ENCODE measurements at places on chromosomes 12 and 14. TPM values are rescaled to one million over a fixed set of nuclear protein-coding genes. Genes with fewer than 3 reads are reported as not detected.

- no peak for DNase-seq
Observed at GRCh38 chr14:24993631-24994030, 56.3 kb downstream of the STXBP6 start.

- DNase-seq: no peak
Observed at GRCh38 chr12:26058818-26059217, 66.0 kb downstream of the BHLHE41 start.

- no peak for DNase-seq
Observed at GRCh38 chr14:67602995-67603545, 3.0 kb upstream of the PIGH start.

The TRPV4 gene
- polyA plus RNA-seq: 0.75 TPM

GRCh38 chr12:46884362-46884761, 58.6 kb upstream of the SLC38A4 start:
- DNase-seq: no peak

DNA sequence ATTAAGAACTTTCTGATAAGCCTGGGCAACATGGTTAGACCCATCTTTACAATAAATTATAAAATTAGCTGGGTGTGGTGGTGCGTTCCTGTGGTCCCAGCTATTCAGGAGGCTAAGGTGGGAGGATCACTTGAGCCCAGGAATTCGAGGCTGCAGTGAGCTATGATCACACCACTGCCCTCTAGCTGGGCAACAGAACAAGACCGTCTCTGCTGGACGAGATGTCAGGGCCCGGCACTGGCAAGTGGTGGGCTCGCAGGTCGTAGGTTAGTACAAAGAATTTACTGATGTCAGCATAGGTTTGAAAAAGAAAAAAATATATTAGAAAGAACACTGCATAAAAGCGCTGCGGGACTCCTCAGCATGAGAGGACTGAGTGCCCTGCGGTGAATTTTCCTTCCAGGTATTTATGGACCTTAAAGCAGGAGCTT, 15.7 kb upstream of the VSIG10 start:
- DNase-seq: no peak

The ENDOU gene
- polyA plus RNA-seq: 0.71 TPM

GRCh38 chr12:62361048-62361447, 100.8 kb downstream of the USP15 start:
- no peak for DNase-seq

DNA sequence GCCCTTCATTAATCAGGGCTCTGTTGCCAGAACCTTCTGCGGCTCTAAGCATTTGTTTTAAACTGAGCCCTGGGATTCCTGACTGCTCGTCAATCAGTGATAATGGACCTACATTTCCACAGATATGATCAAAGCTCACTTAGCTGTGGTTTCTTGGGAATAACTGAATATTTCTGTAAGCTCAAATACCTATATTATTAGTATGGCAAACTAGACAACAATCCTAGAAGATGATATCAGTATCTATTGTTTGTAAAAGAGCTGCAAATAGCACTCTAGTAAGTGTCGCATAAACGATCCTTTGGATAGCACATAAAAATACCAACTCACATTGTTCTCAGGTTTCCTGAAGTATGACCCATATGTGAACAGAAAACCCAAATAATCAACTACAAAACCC, 150.4 kb downstream of the PPM1H start:
- no peak for DNase-seq

The KLRC2 gene
- polyA plus RNA-seq: not detected

The ZNF84 gene
- polyA plus RNA-seq: 24.1 TPM

DNA sequence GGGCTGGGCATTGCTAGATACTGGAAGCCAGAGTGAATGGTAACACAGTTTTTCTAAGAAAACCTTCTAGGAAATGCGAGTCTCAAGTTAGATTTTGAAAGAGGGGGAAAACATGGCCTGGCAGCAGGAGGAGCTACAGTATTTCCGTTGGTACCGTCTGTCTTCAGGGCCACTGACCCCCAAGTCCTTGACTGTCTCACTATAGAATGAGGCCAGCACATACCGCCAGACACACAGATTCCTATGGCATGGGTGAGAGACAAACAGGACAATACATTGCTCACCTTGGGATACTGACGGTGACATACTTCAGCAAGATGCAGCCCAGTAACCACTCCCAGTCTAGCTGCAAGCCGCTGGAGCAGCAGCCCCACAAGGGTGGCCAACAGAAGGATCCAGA, 21.7 kb downstream of the SLC11A2 start:
- no peak for DNase-seq

- DNase-seq: no peak
Observed at GRCh38 chr14:64438181-64438841, 27.0 kb upstream of the AKAP5 start.

GRCh38 chr12:6171409-6172015, 28.7 kb upstream of the CD9 start:
- no peak for DNase-seq

All from forelimb muscle (tissue), 1 donor.